Spinal cord (tissue), 10 donors: ENCODE measurements at places on chromosomes 4 and X.

DNA sequence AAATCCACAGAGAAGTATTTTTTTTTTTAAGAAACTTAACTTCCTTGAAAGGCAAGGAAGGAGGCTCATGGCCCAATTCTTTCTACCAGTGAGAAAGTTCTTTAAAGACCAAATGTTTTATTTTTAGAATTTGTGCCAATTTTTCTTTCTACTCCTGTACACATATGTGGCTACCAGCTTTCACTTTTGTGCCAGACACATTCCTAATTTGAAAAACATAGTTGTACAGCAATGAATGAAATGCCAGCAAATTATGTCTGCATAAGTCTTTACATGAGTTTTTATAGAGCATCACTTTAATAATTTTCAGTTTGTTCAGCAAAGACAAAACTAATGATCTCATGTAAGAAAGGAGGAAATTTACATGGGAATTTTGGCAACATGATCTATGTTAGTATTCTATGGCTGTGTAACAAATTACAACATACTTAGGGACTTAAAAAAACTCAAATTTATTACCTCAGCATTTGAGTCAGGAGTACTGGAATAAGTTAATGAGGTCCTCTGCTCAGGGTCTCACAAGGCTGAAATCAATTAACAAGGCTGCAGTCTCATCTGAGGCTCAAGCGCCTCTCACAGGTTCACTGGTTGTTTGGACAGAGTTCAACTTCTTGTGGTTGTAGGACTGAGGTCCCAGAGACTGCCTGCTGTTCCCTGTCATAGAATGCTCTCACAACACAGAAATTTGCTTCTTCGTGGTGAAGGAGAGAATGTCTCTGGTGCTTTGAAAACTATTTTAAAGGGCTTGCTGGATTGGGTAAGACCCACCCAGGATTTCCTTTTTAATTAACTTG lies 678.2 kb upstream of the FAM241A start:
- DNase-seq: no peak

- DNase-seq: peak; percentile 14
Observed at GRCh38 chrX:153226344-153227185, 47.5 kb downstream of the MAGEA1 start.

DNA sequence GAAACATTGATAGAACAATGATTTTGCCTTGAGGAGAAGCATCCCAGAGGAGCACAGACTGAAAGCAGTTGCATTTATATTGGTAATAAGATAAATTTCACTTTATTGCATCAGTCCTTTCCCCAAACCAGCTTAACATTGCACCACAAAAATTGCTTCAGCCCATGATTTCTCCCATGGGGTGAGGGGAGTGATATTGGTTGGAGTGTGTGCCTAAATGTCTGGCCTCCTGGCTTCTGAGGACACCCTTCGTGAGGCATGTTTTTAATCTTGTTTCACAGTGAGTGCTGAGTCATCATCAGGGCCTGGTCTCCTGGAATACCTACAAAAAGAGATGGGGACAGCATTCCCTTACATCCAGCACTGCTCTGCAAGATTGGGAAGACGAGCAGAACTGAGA lies 487.9 kb downstream of the C4orf33 start:
- no peak for DNase-seq

- DNase-seq: no peak
Observed at GRCh38 chr4:26029568-26030131, 115.6 kb downstream of the SMIM20 start.

DNA sequence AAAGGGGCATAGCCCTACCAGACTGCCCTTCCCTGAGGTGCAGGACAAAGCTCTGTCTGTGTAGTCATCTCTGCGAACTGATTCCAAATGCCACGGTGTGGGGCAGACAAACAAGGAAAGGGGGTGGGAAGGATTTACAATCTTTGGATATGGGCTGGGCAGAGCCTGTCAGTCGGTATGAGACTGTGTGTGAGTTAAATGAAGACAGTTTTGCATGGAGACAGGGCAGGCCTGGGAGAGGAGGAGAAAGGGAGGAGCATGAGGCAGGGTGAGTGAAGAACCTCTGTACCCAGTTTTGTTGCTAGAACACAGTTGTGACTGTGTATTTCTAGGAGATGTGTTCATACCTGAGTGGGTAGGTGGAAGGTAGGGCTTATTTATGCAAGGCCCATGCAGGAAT lies 59.4 kb upstream of the MSN start:
- no peak for DNase-seq

DNA sequence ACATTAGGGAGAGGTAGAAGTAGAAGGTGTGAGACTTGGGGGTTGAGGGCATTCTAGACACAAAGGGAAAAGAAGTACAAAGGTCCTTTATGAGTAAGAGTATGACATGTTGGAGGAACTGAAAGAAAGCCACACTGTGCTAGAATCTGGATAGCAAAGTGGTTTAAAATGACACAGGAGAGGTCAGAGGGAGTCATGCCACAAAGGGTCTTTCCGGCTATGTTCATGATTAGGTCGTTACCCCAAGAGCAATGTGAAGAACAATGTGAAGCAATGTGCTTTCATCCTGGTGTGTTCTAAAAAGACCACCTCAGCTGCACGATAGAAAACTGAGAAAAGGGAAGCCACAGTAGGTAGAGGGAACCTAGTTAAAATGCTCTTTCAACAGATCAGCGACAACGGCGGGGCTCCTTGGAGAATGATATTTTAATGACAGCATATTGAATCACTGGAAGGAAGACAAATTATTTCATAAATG lies 29.2 kb downstream of the SMIM14 start:
- no peak for DNase-seq

- DNase-seq: no peak
Observed at GRCh38 chr4:13328591-13328990, 155.5 kb downstream of the RAB28 start.
